ENCODE measurements at places on chromosomes 16 and 17.

DNA sequence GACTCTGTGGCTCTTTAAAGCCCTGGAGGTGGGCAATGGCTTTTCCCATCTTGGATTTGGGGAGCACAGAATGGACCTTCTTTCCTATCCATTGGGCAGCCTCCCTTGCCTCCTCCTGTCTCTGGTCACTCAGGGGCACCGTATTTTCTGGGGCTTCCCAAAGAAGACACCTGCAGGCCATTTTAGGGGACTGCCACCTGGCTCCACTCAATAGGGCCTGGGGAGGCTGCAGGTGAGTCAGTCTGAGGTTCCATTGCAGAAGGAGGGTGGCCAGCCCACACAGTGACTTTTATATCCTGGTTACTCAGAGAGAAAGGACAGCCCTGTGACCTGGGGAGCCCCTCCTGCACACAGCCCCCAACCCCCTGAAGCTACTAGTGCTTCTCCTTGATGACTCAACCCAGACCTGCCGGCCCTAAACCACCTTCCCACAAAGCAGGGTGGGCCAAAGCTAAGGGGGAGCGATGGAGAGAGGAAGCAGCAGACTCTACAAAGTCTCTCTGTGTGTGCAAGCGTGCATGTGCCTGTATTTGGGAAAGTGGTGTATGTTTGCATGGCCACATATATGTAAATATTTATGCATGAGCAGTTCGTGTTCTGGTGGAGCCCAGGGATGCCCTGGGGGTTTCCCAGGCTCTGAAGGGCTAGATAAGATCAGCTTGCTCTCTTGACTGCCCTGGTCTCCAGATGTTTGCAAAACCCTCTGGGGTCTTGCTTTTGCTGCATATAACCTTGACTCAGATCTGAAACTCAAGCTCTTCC is 5.0 kb downstream of the CX3CL1 start:
- peak; percentile 37 for DNase-seq

GRCh38 chr17:69592692-69593350 is 178.3 kb downstream of the MAP2K6 start:
- no peak for DNase-seq

DNA sequence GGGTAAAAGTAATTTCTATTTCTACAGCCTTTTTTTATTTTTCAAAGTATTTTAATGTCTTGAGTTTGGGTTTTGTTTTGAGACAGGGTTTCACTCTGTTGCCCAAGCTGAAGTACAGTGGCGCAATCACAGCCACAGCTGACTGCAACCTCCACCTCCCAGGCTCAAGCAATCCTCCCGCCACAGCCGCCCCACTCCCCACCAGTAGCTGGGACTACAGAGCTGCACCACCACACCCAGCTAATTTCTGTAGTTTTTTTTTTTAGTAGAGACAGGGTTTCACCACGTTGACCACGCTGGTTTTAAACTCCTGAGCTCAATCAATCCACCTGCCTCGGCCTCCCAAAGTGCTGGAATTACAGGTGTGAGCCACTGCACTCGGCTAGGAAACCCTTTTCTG is 44.0 kb downstream of the TUBD1 start:
- peak; percentile 62 for DNase-seq

DNA sequence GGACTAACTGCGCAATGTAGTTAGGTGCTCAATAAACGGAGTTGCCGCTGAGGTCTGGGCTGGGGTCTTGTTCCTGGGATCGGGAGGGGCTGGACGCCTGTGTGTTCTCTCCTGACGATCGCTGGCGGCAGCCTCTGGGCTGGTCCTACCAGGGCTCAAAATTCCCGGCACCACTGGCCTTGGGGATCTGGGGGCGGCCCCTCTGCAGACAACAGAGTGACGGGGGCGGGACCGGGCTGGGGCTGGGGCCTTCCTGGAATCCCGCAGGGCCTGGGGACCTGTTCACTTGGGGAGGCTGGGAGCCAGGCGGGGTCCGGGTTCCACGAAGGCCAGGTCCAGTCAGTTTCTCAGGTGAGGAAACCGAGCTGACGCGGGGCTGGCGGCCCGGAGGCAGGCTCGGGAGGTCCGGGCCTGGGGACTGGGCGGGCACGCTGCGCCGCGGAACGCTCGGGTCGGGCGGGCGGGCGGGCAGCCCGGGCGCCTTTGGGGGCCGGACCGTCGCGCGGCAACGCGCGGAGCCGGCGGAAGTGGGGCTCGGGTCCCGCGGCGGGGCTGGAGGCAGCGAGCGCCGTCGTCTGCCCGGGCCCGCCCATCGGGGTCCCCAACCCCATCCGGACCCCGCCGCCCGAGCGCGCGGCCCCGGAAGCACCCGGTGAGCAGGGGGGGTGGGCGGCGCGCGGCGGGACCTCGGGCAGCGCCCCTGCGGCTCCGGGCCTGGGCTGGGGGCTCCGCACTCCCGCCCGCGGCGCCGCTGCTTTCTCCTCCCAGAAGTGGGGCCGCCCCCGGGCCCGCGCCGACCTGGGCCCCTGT is at the start of gene PIGQ:
TSS of gene PIGQ (plus strand) at position 524 of the 810 bp plus-strand sequence. CDS start 4,107 bp downstream, outside the sequence.
- peak; percentile 68 for DNase-seq

GRCh38 chr16:87457061-87457611 is 35.7 kb downstream of the ZCCHC14 start:
- DNase-seq, result no peak

GRCh38 chr16:3731126-3731935 is 14.0 kb upstream of the TRAP1 start:
- no peak for DNase-seq

DNA sequence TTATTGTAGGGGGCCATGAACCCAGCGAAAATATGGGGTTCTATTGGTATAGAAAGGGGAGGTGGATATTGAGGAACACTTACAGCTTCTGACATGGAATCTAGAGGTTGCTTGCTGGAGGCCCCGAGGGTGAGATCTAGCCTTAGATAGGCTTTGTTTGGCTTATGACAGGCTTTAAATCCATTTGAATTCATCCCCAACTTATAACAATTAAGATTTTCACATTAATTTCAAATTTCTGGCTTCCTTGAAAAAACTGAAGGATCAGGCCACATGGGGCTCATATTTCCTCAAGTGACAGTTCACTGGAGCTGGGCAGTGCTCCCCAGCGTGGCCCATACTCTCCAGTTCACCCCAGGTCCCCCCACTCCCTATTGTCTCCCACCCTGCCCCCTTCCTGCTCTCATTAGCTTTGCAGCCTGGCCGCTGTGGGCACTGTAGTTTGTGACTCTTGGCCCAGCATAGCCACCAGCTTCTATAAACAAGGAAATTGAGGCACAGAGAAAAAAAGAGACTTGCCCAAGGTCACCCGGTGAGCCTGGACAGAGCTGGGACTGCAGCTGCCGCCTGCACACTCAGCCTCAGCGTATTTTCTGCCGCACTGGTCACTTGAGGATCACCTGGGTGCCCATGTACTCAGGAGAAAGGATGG is 19.8 kb upstream of the ADGRG1 start:
- no peak for DNase-seq

- no peak for DNase-seq
Measured at GRCh38 chr16:12494661-12495060, 309.0 kb downstream of the CPPED1 start.

GRCh38 chr17:27800522-27800921 is at the start of gene NOS2:
Gene NOS2 (minus strand): TSS chr17:27800529. CDS start chr17:27798809, 1,720 bp downstream.
- no peak for DNase-seq

All from activated CD8-positive, alpha-beta T cell treated with anti-CD3 and anti-CD28 coated beads, Interleukin-2, amount 10 ng/mL, durations not matched to agents 7 days and 5 days (primary cell).